ENCODE measurements at places on chromosomes 12 and 14. TPM values are rescaled to one million over a fixed set of nuclear protein-coding genes. Genes with fewer than 3 reads are reported as not detected.

DNA sequence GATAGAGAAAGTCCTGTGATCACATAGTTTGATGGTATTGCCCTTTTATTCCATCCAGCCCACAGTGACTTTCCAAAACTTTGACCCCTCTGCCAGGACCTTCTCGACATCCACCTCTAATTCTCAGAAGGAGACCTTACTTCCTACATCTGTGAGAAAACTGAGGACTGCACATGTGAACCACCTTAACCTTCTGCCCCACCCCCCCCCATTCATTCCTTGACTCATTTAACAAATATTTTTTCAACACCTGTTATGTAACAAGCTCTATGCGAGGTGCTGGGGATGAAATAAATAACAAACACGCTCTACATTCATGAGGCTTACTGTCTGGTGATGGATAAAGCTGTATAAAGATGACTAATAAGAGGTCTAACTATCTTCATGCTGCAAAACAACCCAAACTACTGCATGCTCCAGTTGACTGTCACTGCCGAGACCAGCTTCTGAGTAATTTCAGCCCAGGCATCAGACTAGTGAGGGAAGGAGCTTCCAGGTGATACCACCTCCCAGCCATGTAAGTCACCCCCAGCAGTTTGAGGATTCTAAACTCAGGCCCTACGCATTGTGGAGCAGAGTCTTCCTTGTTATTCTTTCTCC lies 1.9 kb upstream of the HAL start:
- H3K4me3 ChIP-seq, result no peak overlapping the region
- H3K27ac ChIP-seq, result no peak overlapping the region
- H3K4me1 ChIP-seq, result no peaks in the 10 kb centered on the region
- DNase-seq, result no peak
- no peaks in the 10 kb centered on the region for H3K36me3 ChIP-seq

DNA sequence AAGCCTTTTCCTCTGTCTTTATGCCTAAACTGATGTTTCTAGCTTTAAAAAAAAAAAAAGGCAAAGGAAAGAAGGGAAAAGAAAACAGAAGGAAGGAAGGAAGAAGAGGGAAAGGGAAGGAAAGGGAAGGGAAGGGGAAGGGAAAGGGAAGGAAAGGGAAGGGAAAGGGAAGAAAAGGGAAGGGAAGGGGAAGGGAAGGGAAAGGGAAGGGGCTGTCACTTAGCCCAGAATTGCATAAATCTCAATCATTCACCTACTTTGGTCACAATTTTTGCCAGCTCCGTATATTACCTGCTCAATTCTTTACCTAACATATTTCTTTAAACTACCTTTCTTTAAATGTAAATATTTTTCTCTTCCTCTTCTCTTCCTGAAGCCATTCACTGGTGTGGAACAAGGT lies 26.8 kb downstream of the CIT start:
- H3K36me3 ChIP-seq, result no peaks in the 10 kb centered on the region
- H3K27me3 ChIP-seq, result no peaks in the 10 kb centered on the region
- no peak overlapping the region for H3K4me3 ChIP-seq
- no peak overlapping the region for H3K27ac ChIP-seq
- no peaks in the 10 kb centered on the region for H3K4me1 ChIP-seq
- no peak for DNase-seq

DNA sequence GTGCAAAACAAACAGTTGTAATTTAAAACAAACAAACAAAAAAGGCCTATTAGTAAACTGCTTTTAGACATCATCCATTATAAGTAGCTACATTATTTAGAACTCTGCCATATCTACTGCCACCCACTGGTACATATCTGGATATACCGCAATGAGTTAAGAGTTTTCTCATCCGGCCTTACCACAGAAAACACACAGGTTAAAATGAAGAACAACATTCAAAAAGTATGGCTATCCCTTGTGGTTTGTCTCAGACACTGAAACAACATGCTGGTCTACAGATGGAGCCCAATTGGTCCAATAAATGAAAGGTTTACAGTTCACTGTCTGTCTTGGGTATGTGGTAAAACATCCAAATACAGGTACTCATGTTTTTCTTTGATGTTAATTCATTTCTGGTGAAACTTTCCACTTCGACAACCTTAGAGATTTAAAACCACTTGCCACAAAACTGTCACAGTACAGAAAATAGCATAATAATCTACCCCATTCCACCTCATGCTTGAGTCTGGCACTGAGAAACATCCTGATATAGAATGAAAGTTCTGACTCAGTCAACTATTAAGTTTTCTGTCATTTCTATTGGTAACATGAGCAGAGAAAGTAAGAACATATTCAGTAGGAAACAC lies 354.3 kb downstream of the CEP128 start:
- no peaks in the 10 kb centered on the region for H3K4me1 ChIP-seq
- H3K27ac ChIP-seq, result no peak overlapping the region
- no peak overlapping the region for H3K4me3 ChIP-seq
- no peaks in the 10 kb centered on the region for H3K27me3 ChIP-seq
- H3K36me3 ChIP-seq, result no peaks in the 10 kb centered on the region
- no peak for DNase-seq

Gene AICDA
- total RNA-seq, result not detected

Gene INSM2
- 0.11 TPM for total RNA-seq

DNA sequence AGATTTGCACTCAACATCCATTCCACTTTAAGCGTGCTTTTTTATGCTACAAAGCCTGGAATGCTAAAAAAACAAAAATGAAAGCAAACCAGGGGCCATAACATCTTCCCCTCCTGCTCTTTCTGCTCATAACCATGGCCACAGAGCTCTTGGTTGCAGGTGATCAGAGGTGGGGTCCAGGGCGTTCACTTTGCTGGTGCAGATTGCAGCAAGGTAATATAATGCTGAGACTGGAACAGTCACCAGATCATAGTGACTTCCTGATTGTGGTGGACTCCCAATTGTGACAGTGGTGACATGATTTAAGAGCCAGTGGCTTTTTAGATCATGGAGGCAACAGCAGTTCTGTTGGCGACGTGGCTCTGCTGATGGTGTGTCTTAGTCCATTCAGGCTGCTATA lies 115.0 kb upstream of the CPM start:
- H3K4me1 ChIP-seq, result peaks cover 1% of the 10 kb centered on the region
- no peaks in the 10 kb centered on the region for H3K36me3 ChIP-seq
- no peak for DNase-seq
- no peaks in the 10 kb centered on the region for H3K27me3 ChIP-seq
- no peak overlapping the region for H3K27ac ChIP-seq

Gene FAM186B
- total RNA-seq, result 0.11 TPM

- no peak overlapping the region for H3K27ac ChIP-seq
- no peaks in the 10 kb centered on the region for H3K27me3 ChIP-seq
- H3K4me1 ChIP-seq, result no peaks in the 10 kb centered on the region
- no peak for DNase-seq
Observed at GRCh38 chr12:13027032-13027431, 17.1 kb upstream of the FAM234B start.

Gene GALNT8
- total RNA-seq, result 1.4 TPM

- H3K4me1 ChIP-seq, result peaks cover 4% of the 10 kb centered on the region
- no peak overlapping the region for H3K4me3 ChIP-seq
- DNase-seq, result no peak
- no peak overlapping the region for H3K27ac ChIP-seq
- H3K27me3 ChIP-seq, result no peaks in the 10 kb centered on the region
Observed at GRCh38 chr12:12336049-12336411, 14.0 kb downstream of the MANSC1 start.

DNA sequence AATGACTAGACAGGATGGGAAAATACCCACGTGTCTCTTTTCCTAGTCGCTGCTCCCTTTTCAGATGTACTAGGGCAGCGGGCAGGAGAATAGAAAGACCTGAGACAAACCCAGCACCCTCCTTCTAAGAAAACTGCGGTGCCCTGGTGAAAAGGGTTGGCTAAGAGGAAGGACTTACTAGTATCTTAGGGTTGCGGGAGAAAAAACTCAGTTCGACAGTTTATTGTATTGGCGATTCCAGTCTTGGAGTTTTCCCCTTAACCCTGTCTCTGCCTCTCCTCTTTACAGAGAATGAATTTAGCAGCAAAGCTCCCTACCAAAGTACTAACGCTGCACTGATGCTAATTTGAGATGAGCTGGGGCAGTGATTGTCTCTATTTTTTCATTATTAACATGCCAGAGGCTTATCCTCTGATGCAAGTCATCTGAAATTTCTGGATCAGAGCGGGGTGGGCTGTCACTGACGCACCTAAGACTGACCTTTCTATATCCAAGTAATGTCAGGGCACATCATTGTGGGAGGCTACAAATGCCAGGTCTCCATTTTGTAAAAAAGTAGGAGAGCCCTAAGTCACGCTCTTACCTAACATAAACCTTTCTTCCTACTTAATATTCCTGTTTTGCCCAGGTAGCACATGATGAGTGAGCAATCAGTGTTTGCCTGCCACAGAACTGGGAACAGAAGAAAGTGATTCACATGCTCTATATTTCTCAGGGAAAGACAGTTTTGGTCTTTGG lies 916 bp upstream of the PAWR start:
- DNase-seq, result no peak
- H3K4me3 ChIP-seq, result peak overlapping the region; percentile 65
- H3K27ac ChIP-seq, result peak overlapping the region; percentile 92
- H3K27me3 ChIP-seq, result no peaks in the 10 kb centered on the region
- H3K4me1 ChIP-seq, result no peaks in the 10 kb centered on the region
- no peaks in the 10 kb centered on the region for H3K36me3 ChIP-seq

GRCh38 chr14:58864751-58865513 lies 227.2 kb downstream of the DACT1 start:
- H3K27me3 ChIP-seq, result no peaks in the 10 kb centered on the region
- no peak overlapping the region for H3K4me3 ChIP-seq
- DNase-seq, result no peak
- H3K36me3 ChIP-seq, result no peaks in the 10 kb centered on the region
- H3K4me1 ChIP-seq, result peaks cover 10% of the 10 kb centered on the region
- no peak overlapping the region for H3K27ac ChIP-seq

DNA sequence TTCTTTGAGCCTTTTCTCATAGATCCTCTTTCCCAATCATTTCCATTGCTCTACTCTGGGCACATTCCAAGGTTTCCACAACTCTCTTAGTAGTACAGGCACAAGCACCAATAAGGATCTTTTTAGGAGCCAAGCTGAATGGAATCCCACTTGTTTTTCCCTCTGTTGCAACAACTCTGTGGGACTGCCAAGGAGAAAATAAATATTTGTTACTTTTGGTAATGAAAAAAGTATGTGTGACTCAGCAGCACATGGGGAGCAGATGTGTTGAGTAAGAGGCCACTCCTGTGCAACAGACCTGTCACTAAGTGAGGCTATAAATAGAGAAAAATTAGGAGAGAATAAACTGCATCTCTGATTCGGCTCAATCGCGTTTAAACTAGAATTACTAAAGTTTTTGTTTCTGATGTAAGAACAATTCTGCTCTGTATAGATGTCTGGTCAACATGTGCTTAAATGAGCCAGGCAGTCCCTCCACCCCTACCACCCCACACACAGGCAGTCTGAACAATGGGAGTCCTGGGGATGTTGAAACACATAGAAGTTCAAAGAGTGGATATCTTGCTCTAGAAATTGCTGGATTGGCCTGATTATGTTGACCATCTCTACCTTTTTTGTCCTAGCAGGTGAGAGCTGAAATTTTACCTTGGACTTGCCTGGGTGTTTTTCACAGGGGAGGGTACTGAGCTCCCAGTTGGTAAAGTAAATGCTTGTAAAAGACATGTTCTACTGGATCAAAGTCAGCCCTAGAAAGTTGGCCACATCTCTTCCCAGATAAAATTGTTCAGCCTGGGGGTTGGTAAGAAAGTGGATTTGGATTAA lies 244.3 kb upstream of the NOVA1 start:
- no peak overlapping the region for H3K27ac ChIP-seq
- no peak overlapping the region for H3K4me3 ChIP-seq
- no peaks in the 10 kb centered on the region for H3K27me3 ChIP-seq
- DNase-seq, result peak; percentile 21
- H3K36me3 ChIP-seq, result no peaks in the 10 kb centered on the region

Gene DICER1
- total RNA-seq, result 37.1 TPM

Gene NTF3
- 3.9 TPM for total RNA-seq

DNA sequence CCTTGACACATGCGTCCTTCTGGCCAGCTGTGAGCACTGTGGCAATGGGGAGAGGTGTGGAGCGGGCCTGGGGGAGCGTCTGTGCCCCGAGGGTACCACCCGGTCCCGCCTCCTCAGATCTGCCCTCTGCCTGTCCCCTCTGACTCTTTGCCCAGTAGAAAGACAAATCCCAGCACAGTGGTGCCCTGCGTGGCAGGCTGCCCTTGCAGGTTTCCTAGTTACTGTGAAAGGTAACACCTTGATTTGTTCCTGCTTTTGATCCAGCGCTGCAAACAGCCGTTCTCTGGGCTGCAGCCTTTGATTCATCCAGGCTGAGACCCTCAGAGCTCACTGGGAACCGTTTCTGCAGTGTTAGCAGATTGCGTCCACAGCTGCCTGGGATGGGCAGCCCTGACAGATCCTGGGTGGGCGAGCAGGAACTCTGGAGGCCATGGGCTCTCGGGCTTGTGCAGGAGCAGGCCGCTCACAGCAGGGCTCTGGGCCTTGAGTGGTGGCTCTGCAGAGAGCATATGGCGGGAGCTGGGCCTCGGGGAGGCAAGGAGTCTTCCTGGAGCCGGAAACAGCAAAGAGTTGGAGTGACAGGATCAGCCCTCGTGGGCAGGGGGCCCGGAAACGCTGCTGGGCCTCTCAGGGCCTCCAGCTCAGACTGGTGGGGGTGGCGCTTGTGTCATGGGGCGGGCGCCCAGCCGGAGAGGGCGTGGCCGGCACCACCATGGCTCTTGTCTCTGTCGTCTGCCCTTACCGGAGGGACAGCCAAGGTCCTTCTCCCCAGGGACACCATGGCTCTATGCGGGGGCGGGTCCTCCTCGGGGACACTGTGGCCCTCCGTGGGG lies 16.6 kb downstream of the FBRSL1 start:
- no peaks in the 10 kb centered on the region for H3K27me3 ChIP-seq
- peaks cover 34% of the 10 kb centered on the region for H3K4me1 ChIP-seq
- no peaks in the 10 kb centered on the region for H3K36me3 ChIP-seq
- no peak overlapping the region for H3K4me3 ChIP-seq

GRCh38 chr14:51139121-51139681 lies 44.3 kb upstream of the TRIM9 start:
- DNase-seq, result no peak
- H3K36me3 ChIP-seq, result no peaks in the 10 kb centered on the region
- H3K4me3 ChIP-seq, result no peak overlapping the region
- H3K27me3 ChIP-seq, result no peaks in the 10 kb centered on the region
- H3K4me1 ChIP-seq, result no peaks in the 10 kb centered on the region

DNA sequence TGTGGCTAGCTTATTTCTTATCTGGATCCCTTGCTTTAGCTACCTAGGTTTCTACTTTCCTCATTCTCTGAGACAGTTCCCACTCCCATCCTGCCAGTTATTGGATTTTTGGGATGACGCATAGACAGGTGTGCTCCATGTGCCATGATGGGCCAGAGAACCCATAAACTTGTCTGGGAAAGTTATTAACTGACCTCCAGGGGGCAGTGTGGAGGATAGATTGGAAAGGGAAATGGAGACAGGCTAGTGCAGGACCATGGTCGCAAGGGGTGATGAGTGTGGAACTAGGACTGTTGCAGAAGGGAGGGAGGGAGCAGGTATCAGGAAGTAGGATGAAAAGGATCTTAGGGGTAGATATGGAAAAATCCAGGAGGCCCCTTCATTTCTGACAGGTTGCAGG lies 80.3 kb downstream of the ESRRB start:
- H3K4me3 ChIP-seq, result no peak overlapping the region
- no peaks in the 10 kb centered on the region for H3K36me3 ChIP-seq
- H3K27ac ChIP-seq, result no peak overlapping the region
- H3K27me3 ChIP-seq, result no peaks in the 10 kb centered on the region
- H3K4me1 ChIP-seq, result no peaks in the 10 kb centered on the region

Gene UNC119B
- total RNA-seq, result 54.4 TPM

Gene HOXC6
- total RNA-seq, result 13.9 TPM

Measured in ovary (tissue), 10 donors.